ENCODE measurements at places on chromosomes 1 and 21.
A peak's percentile ranks its signal among the peaks of the same experiment; 100 is the strongest.

DNA sequence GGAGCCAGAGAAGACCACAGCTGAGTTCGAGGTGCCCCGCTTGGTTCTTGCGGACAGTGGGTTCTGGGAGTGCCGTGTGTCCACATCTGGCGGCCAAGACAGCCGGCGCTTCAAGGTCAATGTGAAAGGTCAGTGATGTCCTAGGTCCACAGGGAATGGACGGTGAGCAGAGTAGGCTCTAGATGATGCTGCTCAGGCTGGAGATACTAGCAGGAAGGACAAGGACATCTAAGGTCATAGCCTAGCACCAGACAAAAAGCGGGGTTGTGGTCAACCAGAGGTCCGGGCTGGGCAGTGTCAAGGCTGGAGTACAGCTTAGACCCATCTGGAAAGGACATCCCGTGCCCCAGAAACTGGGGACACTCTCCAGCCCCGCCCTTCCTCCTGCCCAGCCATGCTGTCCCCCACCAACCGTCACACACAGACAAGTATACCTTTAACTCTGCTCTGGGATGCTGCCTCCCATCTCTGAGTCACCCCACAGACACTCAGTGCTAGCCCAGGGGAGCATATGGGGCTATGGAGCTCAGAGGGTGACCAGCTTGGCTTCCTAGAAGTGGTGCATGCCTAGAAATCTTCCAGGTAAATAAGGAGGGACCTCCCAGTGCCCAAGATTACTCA lies 8.7 kb downstream of the TIE1 start:
- DNase-seq = no peak

- DNase-seq = no peak
Measured at GRCh38 chr1:228256626-228257375, 49.0 kb downstream of the OBSCN start.

GRCh38 chr1:10564063-10564462 lies 89.3 kb downstream of the PEX14 start:
- DNase-seq = no peak

DNA sequence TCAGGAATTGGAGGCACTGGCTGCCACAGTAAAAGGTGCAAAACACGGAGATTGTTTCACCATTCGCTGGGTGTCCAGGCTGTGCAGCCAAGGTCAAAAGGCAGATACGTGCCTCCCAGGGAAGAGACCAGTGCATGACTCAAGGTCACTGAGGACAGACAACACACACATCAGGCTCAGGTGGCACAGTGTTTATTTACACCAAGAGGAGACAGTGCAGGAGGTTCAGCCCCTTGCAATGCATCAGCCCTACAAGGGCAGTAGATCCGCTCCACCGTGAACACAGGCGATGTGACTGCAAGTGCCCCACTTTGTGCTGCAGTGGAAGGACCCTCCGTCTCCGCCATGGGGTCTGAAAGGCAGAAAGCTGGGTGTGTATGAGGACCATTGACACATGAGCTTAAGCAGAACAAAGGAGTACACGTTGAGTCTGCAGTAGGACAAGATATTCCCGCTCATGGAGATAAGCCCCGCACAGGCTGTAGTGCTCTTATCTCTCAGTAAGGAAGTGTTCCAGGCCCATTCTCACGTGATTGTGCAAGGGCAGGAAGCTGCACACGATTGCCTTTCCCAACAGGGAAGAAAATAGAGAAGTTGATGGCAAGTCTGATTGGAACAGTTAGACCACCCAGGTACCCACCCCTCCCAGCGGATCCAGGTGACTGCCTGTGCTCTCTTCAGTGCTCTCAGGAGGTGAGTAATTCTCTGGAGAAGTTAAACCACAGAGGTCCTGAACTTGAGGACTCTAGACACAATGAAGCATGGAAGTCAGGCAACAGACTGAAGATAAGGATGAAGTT lies 37.5 kb upstream of the QSOX1 start:
- no peak for DNase-seq

GRCh38 chr1:54600947-54601721 lies 22.2 kb downstream of the FAM151A start:
- DNase-seq = no peak

DNA sequence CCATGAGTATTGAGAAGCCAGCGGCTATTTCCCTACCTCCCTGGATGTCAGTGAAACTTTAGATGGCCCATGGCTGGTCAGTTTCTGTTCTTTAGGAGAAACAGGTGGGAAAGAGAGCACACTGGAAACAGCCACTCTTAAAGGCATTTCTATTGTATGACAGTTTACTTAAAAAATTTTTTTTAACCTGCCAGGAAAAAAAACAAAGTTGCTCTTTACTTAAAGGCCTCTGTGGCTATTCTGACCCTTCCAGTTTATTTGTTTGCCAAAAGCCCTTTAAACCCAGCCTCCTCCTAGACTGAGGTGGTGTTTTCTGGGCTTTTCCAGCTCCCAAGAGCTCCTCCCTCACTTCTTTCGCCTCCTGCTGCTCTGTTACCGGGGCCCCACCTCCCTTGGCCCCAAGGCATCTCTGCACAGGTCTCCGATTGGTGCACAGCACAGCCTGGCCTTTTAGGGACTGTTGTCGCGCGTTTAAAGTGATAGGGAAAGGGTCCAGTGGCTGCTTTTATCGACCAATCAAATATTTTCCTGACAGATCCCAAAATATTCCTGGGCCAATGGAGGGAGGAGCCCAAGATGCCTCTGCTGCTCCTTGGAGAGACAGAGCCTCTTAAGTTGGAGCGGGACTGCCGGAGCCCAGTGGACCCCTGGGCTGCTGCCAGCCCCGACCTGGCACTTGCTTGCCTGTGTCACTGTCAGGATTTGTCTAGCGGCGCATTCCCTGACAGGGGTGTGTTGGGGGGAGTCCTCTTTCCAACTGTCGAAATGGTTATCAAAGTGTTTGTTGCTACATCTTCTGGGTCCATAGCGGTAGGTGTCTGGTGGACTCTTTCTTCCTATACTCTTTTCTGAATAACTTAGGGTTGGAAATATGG lies at the start of gene SH3BGR:
Gene SH3BGR, plus strand, starts transcription at position 639 of the 875 bp plus-strand sequence. Its CDS starts 127 bp downstream, at position 766.
- no peak for DNase-seq

GRCh38 chr1:234980291-234980644 lies 148.4 kb downstream of the TOMM20 start:
- DNase-seq = no peak

- no peak for DNase-seq
Measured at GRCh38 chr1:245397771-245398170, 243.0 kb downstream of the KIF26B start.

GRCh38 chr1:109500941-109501381 lies 7.1 kb downstream of the CYB561D1 start:
- peak; percentile 85 for DNase-seq

GRCh38 chr1:36080801-36081200 lies 3.1 kb upstream of the TEKT2 start:
- DNase-seq = no peak

DNA sequence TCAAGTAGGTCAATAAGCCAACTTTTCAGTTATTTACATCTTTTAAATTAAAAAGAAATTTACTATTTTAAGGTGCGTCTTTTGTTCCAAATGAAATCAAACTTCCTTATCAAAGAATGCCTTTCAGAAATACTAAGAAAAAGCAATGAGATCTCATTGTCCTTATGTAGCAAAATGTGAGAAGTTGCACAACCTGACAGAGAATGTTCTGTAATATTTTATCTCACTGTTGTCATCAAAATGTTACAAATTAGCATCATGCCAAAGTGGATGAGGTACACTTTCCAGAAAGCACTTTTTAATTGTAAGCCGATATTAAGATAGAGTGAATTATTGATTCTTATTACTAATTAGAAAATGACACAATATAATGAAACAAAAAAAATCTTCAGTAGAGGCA lies 50.4 kb downstream of the KCNT2 start:
- DNase-seq = no peak
